ENCODE measurements at places on chromosomes 11 and 22.

DNA sequence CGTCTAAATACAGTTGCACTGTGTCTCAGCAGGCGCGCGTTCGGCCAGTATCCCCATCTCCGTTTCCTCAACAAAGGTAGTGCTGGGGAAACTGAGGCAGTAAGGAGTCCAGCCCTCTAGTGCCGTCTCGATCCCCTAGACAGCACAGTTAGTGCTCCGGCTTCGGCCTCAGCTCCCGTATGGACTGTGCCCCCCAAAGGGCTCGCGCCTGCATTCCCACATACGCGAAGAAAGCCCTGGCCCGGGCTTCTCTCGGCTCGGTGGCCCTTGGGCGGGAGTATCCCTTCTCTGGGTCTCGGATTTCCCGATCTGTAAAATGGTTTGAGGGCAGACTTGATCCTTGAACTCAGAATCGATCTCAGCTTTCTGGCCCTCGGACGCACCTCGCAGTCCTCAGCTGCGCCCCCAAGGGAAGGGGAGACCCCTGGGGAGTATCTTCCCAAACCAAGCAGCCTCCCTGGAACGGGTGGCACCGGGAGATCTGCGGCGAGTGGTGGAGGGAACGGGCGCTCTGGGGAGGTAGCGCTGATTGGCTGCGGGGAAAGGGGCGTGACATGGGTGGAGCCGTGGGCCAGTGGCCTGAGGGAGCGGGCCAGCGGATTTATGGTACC, 759 bp upstream of the PEX16 start:
- peak; percentile 39 for DNase-seq

GRCh38 chr11:2213384-2213842, 41.8 kb upstream of the TH start:
- no peak for DNase-seq

DNA sequence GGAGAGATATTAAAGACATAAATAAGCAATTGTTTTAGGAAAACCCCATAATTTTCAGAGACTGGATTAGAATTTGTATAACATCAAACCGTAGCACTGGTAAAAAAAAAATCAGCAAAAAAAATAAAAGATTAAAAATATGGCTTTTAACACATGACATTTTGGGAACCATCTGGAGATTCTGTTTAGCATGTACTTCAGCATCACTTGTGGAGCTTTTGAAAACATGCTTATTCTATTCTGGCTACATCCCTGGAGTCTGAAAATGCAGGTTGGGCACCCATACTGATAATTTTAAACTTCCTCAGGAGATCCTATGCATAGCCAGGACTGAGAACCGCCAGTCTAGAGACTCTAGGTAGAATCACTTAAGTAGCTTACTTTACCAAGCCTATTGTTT, 1190.9 kb downstream of the LRRC4C start:
- no peak for DNase-seq

GRCh38 chr22:25764270-25765015, 22.5 kb downstream of the MYO18B start:
- no peak for DNase-seq

Measured in activated effector memory CD4-positive, alpha-beta T cell treated with Interleukin-2 at 50 U/mL for 16 hours (primary cell).